ENCODE measurements at places on chromosomes 1 and 21. TPM values are rescaled to one million over a fixed set of nuclear protein-coding genes. Genes with fewer than 3 reads are reported as not detected.

The GPR25 gene
- 5.9 TPM for total RNA-seq

DNA sequence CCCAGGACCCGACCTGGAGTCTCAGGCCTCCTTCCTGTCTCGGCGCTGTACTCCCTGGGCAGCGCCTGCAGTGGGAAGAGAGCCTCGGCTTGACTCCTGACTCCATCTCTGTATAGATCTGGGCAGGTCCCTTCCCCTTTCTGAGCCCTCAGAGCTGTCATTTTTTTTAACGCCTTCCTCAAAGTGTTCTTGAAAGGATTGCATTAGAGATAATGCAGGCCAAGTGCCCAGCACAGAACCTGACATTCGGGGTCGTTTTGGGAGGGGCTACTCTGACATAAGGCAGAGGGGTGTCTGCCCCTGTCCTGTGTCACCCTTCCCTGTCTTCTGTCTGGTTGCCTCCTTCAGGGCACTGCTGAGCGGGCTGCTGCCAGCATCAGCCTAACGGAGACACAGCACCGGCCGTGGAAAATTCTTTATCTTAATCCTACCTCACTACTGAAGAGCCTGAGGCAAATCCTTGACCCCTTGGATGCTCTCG is 271.6 kb downstream of the TRABD2B start:
- no peaks in the 10 kb centered on the region for H3K36me3 ChIP-seq
- peak overlapping the region; percentile 29 for H3K4me3 ChIP-seq
- H3K27ac ChIP-seq = no peak overlapping the region
- DNase-seq = no peak
- peaks cover 18% of the 10 kb centered on the region for H3K4me1 ChIP-seq
- peaks cover 6% of the 10 kb centered on the region for H3K27me3 ChIP-seq

- no peaks in the 10 kb centered on the region for H3K36me3 ChIP-seq
- no peaks in the 10 kb centered on the region for H3K27me3 ChIP-seq
- H3K4me3 ChIP-seq = no peak overlapping the region
- DNase-seq = no peak
- no peaks in the 10 kb centered on the region for H3K4me1 ChIP-seq
Observed at GRCh38 chr1:77271852-77272580, 9.8 kb upstream of the AK5 start.

- no peaks in the 10 kb centered on the region for H3K36me3 ChIP-seq
- no peak overlapping the region for H3K4me3 ChIP-seq
- H3K4me1 ChIP-seq = peaks cover 8% of the 10 kb centered on the region
- DNase-seq = no peak
Observed at GRCh38 chr1:111209622-111210021, 9.2 kb upstream of the DENND2D start.

DNA sequence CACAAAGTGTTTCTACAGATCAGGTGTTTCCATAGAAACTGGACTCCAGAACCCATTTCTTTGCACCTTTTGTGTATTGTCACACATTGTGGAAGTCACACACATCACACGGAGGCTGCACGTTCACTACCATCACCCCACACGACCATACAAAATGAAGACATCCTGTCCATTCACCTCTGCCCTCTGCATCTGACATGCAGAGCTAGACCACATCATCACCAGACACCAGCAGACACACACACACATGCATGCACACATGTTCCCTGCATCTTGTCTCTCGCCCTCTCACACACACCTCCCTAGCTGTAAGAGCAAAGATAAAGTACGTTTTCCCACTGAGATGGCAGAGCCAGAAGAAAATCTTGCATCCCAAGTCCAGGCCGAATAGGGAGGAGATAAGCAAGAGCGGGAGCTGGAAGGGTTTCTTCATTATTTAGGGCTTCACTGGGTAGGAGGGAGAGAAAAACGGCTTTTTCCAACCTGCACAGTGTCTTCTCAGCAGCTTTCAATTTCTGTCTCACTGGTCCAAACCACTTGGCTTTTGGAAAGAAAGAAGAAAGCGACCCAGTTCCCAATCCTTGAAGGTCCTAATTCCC is 709 bp downstream of the PRELP start:
- H3K4me3 ChIP-seq = peak overlapping the region; percentile 49
- DNase-seq = no peak
- H3K36me3 ChIP-seq = no peaks in the 10 kb centered on the region
- peak overlapping the region; percentile 93 for H3K27ac ChIP-seq
- peaks cover 38% of the 10 kb centered on the region for H3K4me1 ChIP-seq
- H3K27me3 ChIP-seq = no peaks in the 10 kb centered on the region

The ERG gene
- total RNA-seq = 20.9 TPM

- H3K4me3 ChIP-seq = no peak overlapping the region
- peaks cover 11% of the 10 kb centered on the region for H3K4me1 ChIP-seq
- no peaks in the 10 kb centered on the region for H3K27me3 ChIP-seq
- no peak overlapping the region for H3K27ac ChIP-seq
Observed at GRCh38 chr1:25197235-25197975, 34.9 kb downstream of the SYF2 start.

GRCh38 chr21:25186273-25186672 is 421.0 kb downstream of the MRPL39 start:
- no peaks in the 10 kb centered on the region for H3K4me1 ChIP-seq
- no peak for DNase-seq
- H3K4me3 ChIP-seq = no peak overlapping the region
- H3K27ac ChIP-seq = no peak overlapping the region
- H3K36me3 ChIP-seq = no peaks in the 10 kb centered on the region
- no peaks in the 10 kb centered on the region for H3K27me3 ChIP-seq

GRCh38 chr1:76343356-76343755 is 268.8 kb downstream of the ST6GALNAC3 start:
- H3K27me3 ChIP-seq = no peaks in the 10 kb centered on the region
- DNase-seq = no peak
- no peaks in the 10 kb centered on the region for H3K36me3 ChIP-seq
- H3K4me3 ChIP-seq = no peak overlapping the region

DNA sequence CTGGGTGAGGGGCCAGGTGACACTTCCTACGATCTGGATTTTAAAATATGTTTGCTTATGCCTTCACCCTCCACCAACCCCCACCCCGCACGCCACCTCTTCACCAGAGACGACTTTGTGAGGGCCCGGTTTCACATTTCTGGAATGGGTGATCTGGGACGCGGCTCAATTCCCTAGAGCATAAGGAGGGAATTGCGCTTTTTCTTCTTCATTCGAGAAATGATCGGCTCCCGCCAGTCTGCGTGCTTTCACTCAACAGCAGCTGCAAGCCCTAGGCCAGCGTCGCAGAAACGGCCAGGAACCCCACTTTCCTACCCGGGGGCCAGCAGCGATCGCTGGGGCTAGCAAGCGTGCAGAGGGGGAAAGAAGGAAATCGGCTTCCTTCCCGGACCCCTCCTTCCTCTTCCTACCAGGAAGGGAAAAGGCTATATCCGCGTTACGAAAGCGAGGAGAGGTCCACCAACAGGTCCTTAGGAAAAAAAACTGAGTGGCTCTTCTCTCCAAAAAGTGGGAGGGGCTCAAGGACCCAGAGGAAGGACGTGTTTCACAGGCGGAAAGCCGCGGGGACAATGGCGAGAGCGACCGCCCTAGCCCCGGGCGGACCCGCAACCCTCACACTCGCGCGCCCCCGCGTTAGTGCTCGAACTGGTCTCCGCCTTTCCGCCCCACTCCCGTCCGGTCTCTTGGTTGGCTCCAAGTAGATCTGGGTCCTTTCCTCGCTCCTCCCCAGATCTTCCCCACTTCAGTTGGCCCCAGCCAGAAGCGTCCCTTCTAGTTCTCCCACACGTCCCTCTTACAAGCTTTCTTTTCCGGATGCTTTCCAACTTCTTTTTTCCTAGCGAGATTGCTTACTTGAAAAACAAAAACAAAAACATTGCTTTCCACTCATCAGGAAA is 1.1 kb upstream of the ADAMTS1 start:
- peaks cover 19% of the 10 kb centered on the region for H3K4me1 ChIP-seq
- H3K4me3 ChIP-seq = peak overlapping the region; percentile 86
- H3K27me3 ChIP-seq = no peaks in the 10 kb centered on the region

The CLDN17 gene
- total RNA-seq = 2.2 TPM

The ATP13A2 gene
- 31.7 TPM for total RNA-seq

GRCh38 chr1:155181371-155182051 is 7.9 kb downstream of the TRIM46 start:
- no peak overlapping the region for H3K27ac ChIP-seq
- DNase-seq = peak; percentile 54
- H3K27me3 ChIP-seq = no peaks in the 10 kb centered on the region
- no peak overlapping the region for H3K4me3 ChIP-seq

GRCh38 chr1:66730462-66730861 is 21.8 kb upstream of the DYNLT5 start:
- no peak for DNase-seq
- no peak overlapping the region for H3K4me3 ChIP-seq
- H3K27me3 ChIP-seq = no peaks in the 10 kb centered on the region
- H3K27ac ChIP-seq = no peak overlapping the region
- no peaks in the 10 kb centered on the region for H3K36me3 ChIP-seq
- H3K4me1 ChIP-seq = no peaks in the 10 kb centered on the region

- H3K27ac ChIP-seq = peak overlapping the region; percentile 98
- peak; percentile 98 for DNase-seq
- peaks cover 63% of the 10 kb centered on the region for H3K4me1 ChIP-seq
- peaks cover 44% of the 10 kb centered on the region for H3K36me3 ChIP-seq
- H3K27me3 ChIP-seq = no peaks in the 10 kb centered on the region
Observed at GRCh38 chr1:37479255-37480124, 5.1 kb downstream of the ZC3H12A start.

DNA sequence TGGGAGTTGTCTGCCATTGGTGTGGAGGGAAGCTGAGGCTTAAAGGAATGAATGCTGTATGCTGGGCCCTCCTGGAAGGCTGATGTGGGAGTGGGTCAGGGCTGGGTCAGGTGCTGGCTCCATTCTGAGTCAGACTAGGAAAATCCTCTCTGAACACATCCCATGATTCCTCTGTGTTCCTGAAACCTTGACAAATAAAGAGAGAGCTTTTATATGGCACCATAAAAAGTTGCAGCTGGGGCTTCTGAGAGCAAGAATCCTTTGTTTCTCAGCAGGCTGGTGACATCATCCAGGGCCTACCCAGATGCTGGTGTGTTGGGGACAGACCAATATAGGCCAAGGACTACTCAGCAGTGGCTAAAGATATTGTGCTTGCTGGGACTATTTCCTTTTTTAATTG is 27.8 kb upstream of the NFASC start:
- H3K4me1 ChIP-seq = peaks cover 21% of the 10 kb centered on the region
- H3K4me3 ChIP-seq = no peak overlapping the region
- H3K27ac ChIP-seq = peak overlapping the region; percentile 70
- DNase-seq = no peak

The ANGPTL3 gene
- total RNA-seq = not detected

DNA sequence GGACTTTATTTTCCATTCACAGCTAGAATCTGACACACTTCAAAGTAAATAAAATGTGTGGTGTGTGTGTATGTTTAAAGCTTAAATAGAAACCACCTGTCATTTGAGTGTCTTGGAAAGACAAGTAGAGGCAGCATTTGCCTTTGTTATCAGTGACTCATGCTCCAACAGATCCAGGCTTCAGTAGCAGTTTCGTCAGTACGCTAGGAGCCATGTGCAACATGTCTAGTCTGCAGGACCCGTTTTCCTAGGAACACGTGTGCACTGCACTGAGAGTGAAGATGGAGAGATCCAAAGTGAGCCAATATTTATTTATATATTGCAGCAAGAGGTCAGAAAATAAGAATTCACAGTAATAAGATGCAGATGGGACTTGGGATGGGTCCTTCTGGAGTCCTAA is 41.8 kb downstream of the SGIP1 start:
- no peaks in the 10 kb centered on the region for H3K27me3 ChIP-seq
- no peaks in the 10 kb centered on the region for H3K36me3 ChIP-seq
- no peak overlapping the region for H3K4me3 ChIP-seq
- H3K4me1 ChIP-seq = peaks cover 13% of the 10 kb centered on the region
- H3K27ac ChIP-seq = no peak overlapping the region

DNA sequence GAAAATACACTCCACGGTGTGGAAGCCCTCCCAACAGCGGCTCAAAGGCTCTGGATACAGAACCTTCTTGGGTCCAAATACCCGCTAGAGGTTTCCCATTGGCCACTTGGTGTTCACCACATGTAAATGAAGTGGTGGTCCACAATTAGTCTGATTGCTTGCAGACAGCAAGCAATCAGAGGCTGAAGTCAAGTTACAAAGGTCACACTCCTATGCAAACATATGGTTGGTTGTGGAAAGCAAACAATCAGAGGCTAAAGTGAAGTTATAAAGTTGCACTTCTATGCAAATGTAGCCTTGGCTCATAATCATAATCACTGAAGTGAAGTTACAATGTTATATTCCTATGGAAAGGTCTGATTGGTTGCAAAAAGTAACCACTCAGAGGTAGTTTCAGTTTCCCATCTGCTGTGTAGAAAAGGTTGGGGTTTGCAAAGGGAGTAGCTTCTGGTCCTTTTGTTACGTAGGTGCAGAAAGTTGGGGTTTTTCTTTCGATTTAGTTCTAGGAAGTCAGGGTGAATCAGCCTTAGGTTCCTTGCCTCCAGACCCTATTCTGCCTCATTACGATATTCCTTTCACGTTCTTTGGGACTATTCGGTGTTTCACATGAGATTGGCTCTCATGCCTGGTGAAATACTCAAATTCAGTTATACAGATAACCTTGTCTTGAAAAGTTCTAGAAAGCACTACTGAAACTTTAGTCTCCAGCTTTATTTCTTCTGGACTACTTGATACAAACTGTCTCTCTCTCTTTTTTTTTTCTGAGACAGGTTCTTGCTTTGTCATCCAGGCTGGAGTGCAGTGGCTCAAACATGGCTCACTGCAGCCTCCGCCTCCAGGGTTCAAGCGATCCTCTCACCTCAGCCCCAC is 36.7 kb upstream of the MTF2 start:
- H3K36me3 ChIP-seq = no peaks in the 10 kb centered on the region
- no peak for DNase-seq
- no peaks in the 10 kb centered on the region for H3K27me3 ChIP-seq
- H3K4me1 ChIP-seq = no peaks in the 10 kb centered on the region
- no peak overlapping the region for H3K4me3 ChIP-seq
- no peak overlapping the region for H3K27ac ChIP-seq

The TRIM67 gene
- not detected for total RNA-seq

Data from vagina (tissue), 2 donors.